Frontal cortex (tissue), 4 donors: ENCODE measurements at places on chromosomes 16 and 17. TPM values are rescaled to one million over a fixed set of nuclear protein-coding genes. Genes with fewer than 3 reads are reported as not detected.

GRCh38 chr17:45201457-45201856 is 20.2 kb upstream of the FMNL1 start:
- DNase-seq = no peak

DNA sequence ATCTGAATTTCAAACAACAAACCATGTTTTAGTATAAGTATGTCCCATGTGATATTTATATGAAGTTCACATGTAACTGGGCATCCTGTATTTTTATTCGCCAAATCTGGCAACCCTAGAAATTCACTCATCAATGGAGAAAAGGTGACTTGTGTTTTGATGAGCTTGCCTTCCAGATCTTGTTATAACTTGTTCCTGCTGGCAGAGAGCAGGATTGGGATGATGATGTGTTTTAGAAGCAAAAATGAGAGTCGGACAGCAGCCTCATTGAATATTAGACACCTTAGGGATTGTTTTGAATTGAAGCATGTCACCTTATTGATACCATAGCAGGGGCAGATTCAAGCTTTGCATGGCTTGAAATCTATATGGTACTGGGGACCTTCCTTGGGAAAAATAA is 85.4 kb upstream of the MED13 start:
- no peak for DNase-seq

DNA sequence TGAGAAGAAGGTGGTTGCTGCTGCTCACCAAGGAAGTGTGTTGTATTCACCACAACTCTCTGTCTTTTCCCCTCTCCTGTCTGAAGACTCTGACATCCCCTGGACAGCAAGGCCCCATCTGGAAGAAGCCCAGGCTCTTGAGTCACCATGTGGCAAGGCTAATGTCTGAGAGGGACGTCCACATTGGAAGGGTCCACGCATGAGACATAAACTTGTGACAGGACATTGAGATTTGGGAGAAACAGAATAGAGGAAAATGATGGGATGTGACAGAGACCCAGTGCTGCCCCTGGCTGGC is 176.5 kb downstream of the IRF8 start:
- DNase-seq = no peak

The UTS2R gene
- not detected for total RNA-seq

The COL1A1 gene
- 26.1 TPM for total RNA-seq

The MMP2 gene
- total RNA-seq = 8.2 TPM
